Activated T-helper 2 cell treated with anti-CD3 and anti-CD28 coated beads, Interferon-gamma antibody, Interleukin-2, Interleukin-4, amounts not matched to agents 10 μg/mL and 5 μg/mL and 100 μg/mL, durations not matched to agents 14 hours and 24 hours and 36 hours (primary cell): ENCODE measurements at places on chromosomes 2 and 18. TPM values are rescaled to one million over a fixed set of nuclear protein-coding genes. Genes with fewer than 3 reads are reported as not detected.

The ARL5A gene
- total RNA-seq: 64.9 and 71.7 TPM in 2 replicates

The ABCG5 gene
- total RNA-seq: 0.14 TPM in 2 replicates

The LAMA3 gene
- total RNA-seq: 0.05 TPM in 1 of 2 replicates, not detected in the other

The TRIB2 gene
- 3.9 TPM in 2 replicates for total RNA-seq

The CXCR1 gene
- not detected in 2 replicates for total RNA-seq

The NPHP1 gene
- 1.0 and 2.2 TPM in 2 replicates for total RNA-seq

The FOXI3 gene
- not detected in 2 replicates for total RNA-seq

The ANKRD29 gene
- total RNA-seq: not detected in 2 replicates

The STAT1 gene
- 135 and 139 TPM in 2 replicates for total RNA-seq

The CASP8 gene
- 43.5 and 44.1 TPM in 2 replicates for total RNA-seq

The CNTNAP5 gene
- total RNA-seq: not detected in 2 replicates

The CERS6 gene
- total RNA-seq: 21.5 and 22.4 TPM in 2 replicates

The TGFA gene
- total RNA-seq: not detected in 2 replicates
